GM23338 (cell line): ENCODE measurements at places on chromosomes 3 and 15. TPM values are rescaled to one million over a fixed set of nuclear protein-coding genes. Genes with fewer than 3 reads are reported as not detected.

- no peak for DNase-seq
These were observed 307.9 kb upstream of the RBMS3 start for GRCh38 chr3:28972921-28973320.

DNA sequence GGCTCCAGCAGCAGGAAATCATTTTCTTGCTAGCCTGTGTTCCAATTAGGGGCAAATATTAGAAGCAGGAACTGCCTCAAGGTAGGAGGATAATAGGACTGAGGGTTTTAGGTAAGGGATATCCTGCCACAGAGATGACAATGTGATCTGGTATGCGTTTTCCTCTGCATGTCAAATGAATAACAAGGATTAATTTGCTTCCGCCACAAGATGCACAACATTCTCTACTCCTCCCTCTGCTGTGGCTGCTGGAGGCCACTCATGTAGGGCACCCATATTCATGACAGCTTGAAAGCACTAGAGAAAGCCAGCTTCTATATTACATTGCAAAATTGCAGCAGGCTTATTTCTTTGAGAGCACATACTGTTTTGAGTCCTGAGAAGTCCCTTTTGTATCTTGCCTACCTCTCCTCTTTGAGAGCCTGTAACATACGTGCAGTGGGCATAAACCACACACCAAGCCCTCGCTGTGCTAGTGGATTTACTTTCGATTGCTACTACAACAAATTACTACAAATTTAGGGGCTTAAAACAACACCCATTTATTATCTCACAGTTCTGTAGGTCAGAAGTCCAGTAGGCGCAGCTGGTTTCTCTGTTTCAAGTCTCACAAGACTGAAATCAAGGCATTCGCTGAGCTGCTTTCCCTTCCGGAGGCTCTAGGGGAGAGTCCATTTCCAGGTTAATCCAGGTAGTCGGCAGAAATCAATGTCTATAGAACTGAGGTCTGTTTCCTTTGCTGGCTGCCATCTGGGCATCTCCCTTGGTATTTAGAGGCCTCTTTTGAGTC is 5.9 kb upstream of the CD47 start:
- DNase-seq = no peak

DNA sequence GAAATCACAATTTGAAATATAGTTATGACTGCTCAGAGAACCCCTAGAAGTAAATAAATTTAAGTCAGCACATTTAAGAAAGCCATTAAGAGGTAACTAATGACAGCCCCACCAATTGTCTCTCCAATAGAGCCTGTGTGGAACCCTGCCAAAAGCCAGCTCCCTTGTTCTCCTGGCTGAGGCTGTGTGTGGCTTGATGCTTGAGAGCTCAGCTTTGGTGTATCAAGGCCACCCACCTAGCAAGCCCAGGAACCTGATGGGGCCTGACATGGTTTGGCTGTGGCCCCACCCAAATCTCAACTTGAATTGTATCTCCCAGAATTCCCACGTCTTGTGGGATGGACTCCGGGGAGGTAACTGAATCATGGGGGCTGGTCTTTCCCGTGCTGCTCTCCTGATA is 106.9 kb downstream of the LRRN1 start:
- no peak for DNase-seq

DNA sequence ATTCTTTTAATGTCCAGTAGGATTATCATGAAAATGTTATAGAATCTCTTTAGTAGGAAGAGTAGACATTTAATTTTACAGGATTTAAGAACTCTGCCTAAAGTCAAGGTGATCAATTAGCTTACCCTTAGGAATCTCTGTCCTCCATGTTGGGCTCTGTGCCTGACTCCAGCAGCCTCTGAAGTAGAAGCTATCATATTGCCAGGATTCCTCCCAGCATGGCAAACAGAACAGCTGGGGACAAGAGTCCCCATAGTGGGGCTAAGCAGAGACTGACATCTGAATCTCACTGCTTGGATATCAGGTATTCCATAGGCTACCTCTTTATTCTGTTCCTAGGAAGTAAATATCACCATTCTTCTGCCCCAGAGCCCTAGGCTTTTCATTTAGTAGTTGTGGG is 1.5 kb downstream of the SLC15A2 start:
- DNase-seq = peak; percentile 11

GRCh38 chr3:100561459-100562158 is 47.8 kb upstream of the ADGRG7 start:
- DNase-seq = peak; percentile 64

GRCh38 chr3:185867650-185868049 is 42.8 kb upstream of the IGF2BP2 start:
- DNase-seq = no peak

- no peak for DNase-seq
These were observed 238.6 kb downstream of the MEX3B start for GRCh38 chr15:81807186-81807585.

DNA sequence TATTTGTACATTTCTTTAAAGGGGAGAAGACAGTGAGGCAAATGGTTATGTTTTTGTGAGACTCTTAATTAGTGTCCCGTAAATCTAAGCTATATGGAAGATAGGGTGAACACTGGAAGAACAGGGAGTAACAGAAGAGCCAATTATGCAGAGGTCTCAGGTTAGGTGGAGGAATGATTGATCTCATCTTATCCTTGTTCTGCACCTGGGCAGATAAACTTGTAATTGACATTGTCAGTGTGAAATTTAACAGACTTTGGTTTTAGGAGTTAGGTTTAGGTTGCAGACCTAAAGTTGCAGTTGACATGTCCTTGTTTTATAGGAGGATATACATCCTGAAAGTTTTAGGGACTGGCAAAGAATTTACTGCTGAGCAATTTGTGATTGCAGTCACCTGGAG is 3.1 kb upstream of the TWF2 start:
- no peak for DNase-seq

- no peak for DNase-seq
These were observed 132.3 kb upstream of the PTPRG start for GRCh38 chr3:61429106-61429505.

- DNase-seq = no peak
These were observed 28.7 kb upstream of the ALPK3 start for GRCh38 chr15:84788500-84788899.

CMTM8 gene
- total RNA-seq = 14.3 and 24.5 TPM in 2 replicates

RNF7 gene
- total RNA-seq = 156 and 173 TPM in 2 replicates
